ENCODE measurements at places on chromosomes 6 and 20.

DNA sequence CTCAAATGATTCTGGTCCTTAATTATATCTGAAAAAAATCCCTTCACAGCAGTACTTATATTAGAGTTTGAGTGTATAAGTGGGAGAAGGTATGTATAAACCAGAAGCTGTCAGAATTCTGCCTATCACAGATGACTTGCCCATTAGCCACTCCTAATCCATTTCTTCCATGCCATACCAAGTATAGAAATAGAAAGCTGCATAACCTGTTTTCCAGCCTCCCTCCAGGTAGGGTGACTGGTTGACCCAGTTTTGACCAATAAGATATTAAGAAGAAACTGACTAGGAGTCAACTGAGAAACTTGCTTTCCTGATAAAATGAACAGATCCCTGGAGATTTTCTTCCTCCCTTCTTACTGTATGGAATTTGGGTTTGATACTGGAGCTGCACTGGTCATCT is 112.2 kb upstream of the GRIK2 start:
- DNase-seq = no peak

DNA sequence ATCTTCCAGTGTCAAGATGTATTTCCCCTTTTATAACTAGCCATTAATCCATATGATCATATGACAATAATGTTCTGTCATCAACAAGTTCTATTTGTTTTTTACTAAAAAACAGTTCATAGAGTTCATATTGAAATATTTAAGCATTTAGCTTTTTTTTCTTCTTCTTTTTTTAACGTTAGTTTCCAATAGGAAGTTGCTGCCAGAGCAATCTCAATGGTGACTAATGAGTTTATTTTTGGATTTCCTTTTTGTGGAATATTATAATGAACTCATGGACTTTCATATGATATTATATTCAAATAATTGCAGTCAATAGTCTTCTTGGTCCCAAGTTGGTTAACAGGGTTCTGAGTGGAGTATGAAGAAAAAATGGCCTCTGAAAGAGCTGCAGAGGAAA is 343.3 kb downstream of the BCKDHB start:
- DNase-seq = no peak

DNA sequence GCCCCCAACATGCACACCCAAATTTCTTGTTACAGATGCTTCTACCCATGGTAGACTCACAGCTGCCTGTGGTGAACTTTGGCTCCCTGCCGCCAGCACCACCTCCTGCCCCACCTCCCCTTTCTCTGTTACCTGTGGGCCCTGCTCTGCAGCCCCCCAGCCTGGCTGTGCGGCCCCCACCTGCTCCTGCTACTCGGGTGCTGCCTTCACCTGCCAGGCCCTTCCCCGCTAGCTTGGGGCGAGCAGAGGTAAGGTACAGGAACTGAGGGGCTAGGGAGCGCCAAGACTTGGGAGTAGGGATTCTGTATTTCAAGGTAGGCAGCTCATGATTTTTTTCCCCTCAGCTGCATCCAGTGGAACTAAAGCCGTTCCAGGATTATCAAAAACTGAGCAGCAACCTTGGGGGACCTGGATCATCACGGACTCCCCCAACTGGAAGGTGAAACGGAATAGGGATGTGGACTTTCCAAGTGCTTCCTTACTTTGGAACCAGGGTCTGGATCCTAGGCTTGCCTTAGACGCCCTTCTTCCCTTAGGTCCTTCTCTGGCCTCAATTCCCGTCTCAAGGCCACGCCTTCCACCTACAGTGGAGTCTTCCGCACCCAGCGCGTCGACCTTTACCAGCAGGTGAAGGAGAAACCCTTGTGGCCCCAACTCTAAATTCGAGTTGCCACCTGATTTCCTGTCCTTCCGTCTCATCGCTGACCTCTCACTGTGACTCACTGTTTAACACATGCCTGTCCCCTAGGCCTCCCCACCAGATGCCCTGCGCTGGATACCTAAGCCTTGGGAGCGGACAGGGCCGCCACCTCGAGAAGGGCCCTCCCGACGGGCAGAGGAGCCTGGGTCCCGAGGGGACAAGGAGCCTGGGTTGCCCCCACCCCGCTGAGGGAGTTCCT is 15.5 kb downstream of the BAG6 start:
- no peak for DNase-seq

GRCh38 chr6:93972791-93973190 is 553.4 kb upstream of the EPHA7 start:
- no peak for DNase-seq

DNA sequence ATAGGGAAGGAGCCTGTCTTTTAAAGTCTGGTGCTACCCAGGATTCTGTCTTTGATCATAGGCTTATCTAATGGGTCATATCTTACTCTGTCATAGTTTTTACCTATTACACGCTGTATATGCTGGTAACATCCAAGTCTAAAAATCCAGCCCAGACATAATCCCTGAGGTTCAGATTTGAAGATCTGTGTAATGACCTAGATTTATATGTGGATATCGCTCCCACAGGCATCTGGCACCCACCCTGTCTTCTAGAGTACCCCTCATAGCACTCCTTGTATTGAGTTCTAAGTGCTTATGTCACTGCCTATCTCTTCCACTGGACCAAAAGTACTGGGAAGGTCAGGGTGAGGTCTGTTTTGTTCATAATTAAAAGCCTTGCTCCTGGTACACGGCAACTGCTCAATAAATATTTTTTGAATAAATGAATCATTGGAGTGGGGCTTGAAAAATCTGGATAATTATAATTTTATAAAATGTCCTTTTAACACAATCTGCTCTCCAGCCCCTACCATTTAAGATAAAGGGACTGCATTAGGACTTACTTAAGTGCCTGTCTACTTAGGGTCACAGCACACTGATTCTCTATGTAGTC is 136.4 kb downstream of the FUT9 start:
- DNase-seq = no peak

DNA sequence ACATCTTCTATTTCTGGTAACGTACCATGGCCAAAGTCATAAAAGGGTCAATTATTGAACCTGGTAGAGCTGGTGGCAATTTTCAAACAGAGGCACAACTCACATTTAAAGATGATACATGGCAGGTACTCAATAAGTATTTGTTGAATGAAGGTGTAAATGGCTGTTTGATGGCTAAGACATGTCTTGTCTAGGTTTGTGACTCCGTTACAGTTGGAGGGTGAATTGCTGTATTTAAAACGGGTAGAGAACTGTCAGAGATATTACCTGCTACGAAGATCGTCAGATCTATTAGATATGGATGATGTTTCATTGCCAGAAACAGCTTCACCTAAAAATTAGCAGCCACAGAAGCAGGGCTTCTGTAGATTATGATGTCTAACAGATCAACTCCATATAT is 601.9 kb downstream of the PRKN start:
- no peak for DNase-seq

DNA sequence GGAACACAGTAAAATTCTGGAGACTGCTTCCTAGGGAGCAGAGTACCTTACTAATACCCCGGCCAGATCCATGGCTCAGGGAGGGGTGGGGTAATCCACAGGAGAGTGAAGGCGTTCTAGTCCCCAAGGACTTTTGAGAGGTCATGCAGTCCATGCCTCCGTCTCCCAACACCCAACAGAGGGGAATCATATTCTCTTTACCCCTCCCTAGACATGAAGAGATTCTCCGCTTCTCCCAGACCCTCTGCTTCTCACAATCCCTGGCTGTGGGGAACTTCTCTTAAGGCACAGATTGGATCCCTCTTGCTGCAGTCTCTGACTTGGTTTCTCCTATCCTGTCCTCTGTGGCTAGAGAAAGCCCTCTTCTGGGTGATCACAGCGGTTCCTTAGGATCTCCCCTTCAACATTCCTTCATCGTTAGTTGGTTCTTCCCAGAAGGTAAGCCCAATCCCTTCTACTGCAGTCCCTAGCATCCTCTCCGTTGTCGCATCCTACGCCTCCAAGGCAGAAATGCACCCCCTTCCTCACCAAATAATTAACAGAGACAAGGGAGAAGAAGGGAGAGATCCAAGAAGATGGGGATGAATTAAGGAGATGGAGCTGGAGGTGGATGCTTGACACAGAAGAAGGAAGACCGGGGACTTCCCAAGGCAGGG is 562 bp downstream of the GGT7 start:
- DNase-seq = no peak

GRCh38 chr6:163573503-163574179 is 159.1 kb downstream of the QKI start:
- no peak for DNase-seq

- no peak for DNase-seq
Measured at GRCh38 chr6:127471379-127472255, 12.4 kb upstream of the KIAA0408 start.

- peak; percentile 20 for DNase-seq
Measured at GRCh38 chr6:138007014-138007472, 100.2 kb downstream of the PERP start.

GRCh38 chr6:24154121-24154520 is 28.1 kb downstream of the NRSN1 start:
- DNase-seq = no peak
